Endothelial cell (in vitro differentiated cells): ENCODE measurements at places on chromosomes 11 and 22.

GRCh38 chr22:40726514-40726913 is 47.2 kb downstream of the MCHR1 start:
- DNase-seq, result no peak

DNA sequence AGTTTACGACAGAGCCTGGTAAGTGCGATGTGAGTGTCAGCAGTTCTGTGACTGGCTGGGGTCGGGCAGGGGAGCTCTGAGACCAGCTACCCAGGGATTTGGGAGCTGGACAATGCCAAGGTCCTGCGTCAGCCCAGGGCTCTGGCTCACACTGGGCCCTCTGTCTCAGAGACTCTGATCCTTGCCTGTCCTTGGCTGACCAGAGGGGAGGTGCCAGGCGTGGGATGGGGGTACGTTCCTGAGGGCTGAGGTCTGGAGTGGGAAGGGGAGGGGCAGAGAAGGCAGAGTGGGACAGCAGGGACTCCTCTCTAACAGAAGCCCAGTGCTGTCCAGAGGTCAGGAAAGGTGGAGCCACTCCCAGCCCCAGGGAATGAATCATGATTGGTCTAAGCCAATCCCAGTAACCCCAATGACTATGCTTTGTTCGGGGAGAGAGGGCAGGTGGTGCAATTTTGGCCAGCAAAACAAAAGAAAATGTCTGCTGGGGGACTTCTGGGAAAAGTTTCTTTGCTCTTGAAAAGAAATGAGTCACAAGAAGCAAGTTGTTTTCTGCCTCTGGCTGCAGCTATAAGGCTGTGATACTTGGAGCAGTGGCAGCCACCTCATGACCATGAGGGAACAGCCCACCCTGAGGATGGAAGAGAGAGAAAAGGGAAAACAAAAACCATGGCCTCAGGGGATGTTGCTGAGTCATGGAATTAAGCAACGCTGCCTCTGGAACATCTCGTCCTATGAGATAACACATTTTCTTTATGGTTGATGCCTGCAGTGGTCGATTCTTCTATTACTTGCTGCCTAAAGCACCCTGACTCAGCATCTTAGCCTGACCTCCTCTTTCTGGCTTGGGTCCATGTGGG is 108.3 kb downstream of the CHST1 start:
- DNase-seq, result no peak

DNA sequence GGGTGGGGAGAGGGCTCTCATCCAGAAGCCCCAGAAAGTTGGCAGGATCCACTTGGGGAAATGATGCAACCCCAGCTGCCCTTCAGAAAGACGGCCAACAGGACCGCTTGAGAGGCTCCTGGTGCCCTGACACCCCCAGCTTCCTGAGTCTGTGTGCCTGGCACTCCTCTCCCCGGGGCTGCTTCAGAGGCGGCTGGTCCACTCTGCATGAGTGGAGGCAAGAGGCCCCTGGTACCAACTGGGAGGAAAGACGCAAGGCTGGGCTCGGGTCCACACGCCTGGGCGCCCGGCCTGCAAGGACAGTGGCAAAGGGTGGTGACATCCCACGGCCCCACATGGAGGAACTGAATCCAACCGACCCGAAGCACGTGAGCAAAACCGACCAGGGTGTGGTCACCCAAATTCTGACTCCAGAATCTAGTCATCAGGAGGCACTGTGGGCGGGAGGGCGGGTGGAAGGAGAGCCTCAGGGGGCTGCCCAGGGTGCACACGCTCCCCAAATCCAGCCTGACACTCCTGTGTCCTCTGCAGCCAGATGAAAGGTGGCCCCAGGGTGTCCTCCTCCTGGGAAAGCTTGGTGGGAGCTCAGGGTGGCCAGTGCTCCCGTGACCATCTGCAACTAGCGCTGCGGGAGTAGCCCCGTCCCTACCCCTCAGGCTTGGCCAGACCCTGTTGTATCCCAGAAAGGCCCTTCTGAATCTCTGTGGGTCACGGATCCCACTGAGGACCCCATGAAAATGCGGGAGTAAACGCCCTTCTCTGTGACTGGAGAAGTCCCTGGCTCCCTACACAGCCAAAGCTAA is 3.7 kb downstream of the RNH1 start:
- DNase-seq, result no peak

DNA sequence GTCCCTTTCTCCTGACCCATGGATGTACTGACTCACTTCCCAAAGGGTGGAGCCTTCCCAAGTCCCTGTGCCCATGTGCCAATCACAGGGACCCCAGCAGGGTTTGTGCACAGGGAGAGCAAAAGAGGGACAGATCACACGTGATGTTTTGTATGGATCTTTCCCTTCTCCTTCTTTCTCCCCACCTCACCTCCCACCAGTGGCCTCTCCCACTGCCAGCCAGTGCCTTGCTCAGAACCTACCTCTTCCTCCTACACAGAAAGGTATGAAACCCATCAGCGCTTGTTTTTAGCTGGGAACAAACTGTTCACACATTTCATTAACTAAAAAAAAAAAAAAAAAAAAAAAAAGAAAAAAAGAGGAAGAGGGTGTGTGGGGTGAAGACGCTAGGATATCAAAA is 112.9 kb downstream of the DSCAML1 start:
- DNase-seq, result no peak

DNA sequence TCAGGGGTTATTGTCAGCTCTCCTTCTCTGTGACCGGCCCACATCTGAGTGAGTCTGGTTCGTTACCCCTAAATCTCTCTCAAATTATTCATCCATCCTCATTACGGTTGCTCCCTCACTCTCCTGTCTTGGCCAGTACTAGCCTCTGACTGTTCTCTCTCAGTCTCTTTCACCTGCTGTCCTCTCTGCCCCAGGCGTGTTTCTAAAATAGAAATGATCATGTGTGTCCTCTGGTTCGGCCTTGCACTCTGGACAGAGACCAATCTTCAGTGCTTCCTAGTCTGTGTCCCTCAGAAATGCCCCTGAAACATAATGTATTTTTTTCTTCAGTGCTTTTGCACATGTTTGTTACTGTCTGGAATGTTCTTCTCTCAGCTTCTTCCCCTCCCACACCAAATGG is 4.9 kb downstream of the PSMD13 start:
- no peak for DNase-seq

- peak; percentile 20 for DNase-seq
These were observed 737 bp downstream of the RBM4 start for GRCh38 chr11:66639066-66639813.

DNA sequence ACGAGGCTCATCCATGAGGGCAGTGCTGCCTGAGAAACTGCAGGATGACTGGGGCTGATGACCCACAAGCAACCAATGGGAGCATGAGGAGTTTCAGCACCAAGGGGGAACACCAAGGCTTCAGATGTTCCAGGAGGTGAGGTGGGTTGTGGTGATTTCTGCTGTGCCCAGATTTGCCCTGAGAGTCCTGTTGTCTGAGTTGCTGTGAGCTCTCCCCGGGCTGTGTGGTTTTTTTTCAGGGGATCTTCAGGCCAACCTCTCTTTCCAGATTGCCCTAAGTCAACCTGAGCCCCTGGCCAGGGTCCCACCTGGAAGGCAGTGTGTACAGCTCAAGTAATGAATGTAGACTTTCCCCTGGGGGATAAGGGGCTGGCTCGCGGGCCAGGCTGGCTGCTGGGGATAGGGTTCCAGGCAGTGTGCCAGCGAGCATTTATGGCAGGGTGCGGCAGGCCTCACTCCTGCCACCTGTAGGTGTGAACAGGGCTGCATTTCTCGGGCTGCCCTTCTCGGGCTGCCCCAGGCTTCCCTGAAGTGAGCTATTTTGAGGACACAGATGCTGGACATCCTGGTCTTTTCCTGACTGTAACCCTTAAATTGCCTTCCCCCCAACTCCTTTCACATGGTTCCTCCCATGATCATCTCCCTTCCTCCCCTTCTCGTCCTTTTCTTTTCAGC is 9.8 kb downstream of the SLC22A6 start:
- peak; percentile 43 for DNase-seq

DNA sequence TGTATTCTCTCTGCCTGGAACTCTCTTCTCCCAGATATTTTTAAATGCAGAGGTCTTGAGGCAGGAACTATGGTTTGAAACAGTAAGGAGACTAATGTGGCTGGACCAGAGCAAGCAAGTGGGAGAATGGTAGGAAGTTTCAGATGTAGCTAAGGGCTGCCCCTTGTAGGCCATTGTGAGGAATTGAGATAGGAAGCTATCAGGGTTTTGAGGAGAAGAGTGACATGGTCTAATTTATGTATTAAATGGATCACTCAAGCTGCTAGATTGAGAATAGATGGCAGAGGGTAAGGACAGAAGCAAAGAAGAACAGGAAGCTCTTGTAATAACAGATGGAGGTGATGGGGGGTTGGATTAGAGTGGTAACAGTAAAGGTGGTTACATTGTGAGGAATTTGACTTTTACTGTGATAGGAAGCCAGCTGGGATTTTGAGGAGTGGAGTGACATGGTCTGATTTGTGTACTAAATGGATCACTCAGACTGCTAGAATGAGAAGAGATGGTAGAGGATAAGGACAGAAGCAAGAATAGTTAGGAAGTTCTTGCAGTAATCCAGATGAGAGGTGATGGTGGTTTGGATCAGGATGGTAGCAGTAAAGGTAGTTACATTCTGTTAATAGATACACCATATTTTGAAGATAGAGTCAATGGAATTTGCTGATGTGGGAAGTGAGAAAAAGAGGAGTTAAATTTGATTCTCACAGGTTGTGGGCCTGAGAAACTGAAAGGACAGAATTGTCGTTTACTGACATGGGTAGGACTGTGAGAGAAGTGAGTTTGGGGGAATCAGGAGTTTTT is 63.0 kb downstream of the HIPK3 start:
- DNase-seq, result no peak
